Activated T-helper 1 cell treated with anti-CD3 and anti-CD28 coated beads, Interleukin-12 subunit alpha, Interleukin-12 subunit beta, Interleukin-2, Interleukin-4 antibody, amounts not matched to agents 30 ng/mL and 10 ng/mL and 1 ng/mL, durations not matched to agents 14 hours and 24 hours and 36 hours (primary cell): ENCODE measurements at places on chromosomes 7 and 10.

DNA sequence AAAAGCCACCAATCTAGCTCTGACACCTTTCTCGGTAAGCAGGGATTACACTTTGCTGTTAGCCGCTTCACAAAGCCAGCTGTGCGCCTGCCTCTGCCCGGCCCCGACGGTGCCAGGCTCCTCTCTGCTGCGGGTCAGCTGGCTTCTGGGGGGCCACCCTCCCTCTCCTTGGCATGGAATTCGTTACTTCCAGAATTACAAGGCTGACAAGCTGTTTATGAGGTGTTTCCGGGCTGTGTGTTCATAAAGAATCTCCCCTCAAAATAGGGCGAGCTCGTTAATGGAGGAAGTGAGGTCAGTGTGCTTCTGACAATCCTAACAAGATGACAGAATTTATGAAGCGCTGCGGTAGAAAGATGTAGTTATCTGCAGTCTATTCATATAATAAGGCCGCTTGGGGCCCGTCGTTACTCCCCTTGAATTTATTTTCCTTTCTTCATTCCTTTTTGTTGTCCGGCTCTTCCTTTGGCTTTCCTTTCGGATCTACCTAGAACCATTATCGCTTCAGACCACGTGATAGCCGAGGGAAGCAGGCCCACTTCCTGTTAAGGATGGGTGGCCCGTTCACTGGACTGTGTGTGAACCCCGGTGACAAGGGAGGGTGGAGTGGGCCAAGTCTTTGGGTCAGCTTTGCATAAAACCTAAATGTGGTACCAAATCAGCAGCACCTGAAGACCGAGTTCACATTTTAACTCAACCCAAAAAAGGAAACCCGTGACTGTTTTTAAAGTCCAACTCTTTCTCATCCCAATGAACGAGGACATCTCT, 273.0 kb upstream of the YAE1 start:
- no peak overlapping the region for H3K4me3 ChIP-seq
- H3K36me3 ChIP-seq = no peaks in the 10 kb centered on the region
- no peaks in the 10 kb centered on the region for H3K4me1 ChIP-seq
- H3K27ac ChIP-seq = no peak overlapping the region
- DNase-seq = no peak

GRCh38 chr10:74202356-74202755, 51.3 kb downstream of the ADK start:
- H3K36me3 ChIP-seq = peaks cover 9% of the 10 kb centered on the region
- H3K4me3 ChIP-seq = no peak overlapping the region
- DNase-seq = no peak
- peaks cover 23% of the 10 kb centered on the region for H3K4me1 ChIP-seq
- no peak overlapping the region for H3K27ac ChIP-seq

GRCh38 chr7:134854816-134855215, 75.4 kb downstream of the CALD1 start:
- H3K4me3 ChIP-seq = no peak overlapping the region
- no peak overlapping the region for H3K27ac ChIP-seq
- H3K27me3 ChIP-seq = no peaks in the 10 kb centered on the region
- DNase-seq = no peak
- H3K36me3 ChIP-seq = peaks cover 10% of the 10 kb centered on the region
- peaks cover 38% of the 10 kb centered on the region for H3K4me1 ChIP-seq

DNA sequence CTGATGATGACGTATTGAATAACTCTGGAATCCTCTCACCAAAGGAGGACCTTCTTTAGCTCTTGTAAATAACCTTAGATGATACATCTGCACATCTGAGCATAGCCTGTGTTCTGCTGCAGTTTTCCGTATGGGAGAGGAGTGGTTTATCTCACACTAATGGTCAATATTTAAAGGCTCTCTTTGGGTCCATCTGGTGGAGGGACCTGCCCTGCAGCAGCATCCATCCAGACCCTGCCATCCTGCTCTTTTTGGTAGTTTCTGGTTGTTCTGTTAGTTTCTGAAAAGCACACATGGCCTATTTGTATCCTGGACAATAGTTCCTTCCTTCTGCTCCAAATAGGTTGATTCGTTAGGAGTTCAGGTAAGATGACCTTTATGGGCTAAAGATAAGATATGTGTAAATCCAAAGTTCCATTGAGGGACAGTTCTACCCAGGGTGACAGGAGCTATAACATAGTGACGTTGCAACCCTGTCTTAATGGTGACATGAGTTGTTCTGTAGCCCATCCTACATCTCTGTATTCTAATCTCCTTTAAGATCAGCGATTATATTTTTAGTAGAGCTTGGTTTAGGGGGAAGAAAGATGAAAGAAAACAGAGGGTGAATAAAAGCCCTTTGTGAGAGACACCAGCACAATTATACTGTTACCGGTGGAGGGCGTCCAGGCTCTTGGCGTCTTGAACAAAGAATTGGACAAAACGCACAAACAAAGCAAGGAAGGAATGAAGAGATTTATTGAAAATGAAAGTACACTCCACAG, 60.0 kb upstream of the KLF14 start:
- DNase-seq = no peak
- H3K27ac ChIP-seq = no peak overlapping the region
- no peak overlapping the region for H3K4me3 ChIP-seq
- H3K36me3 ChIP-seq = no peaks in the 10 kb centered on the region
- no peaks in the 10 kb centered on the region for H3K4me1 ChIP-seq
- H3K27me3 ChIP-seq = peaks cover 11% of the 10 kb centered on the region

GRCh38 chr7:157684157-157684908, 347.5 kb downstream of the DNAJB6 start:
- peaks cover 78% of the 10 kb centered on the region for H3K27me3 ChIP-seq
- no peak overlapping the region for H3K27ac ChIP-seq
- H3K4me1 ChIP-seq = no peaks in the 10 kb centered on the region

GRCh38 chr10:31745612-31746376, 182.8 kb downstream of the ARHGAP12 start:
- H3K4me1 ChIP-seq = peaks cover 27% of the 10 kb centered on the region
- no peaks in the 10 kb centered on the region for H3K36me3 ChIP-seq
- DNase-seq = peak; percentile 49
- H3K4me3 ChIP-seq = peak overlapping the region; percentile 2
- H3K27ac ChIP-seq = peak overlapping the region; percentile 82
